Upper lobe of right lung (tissue), 1 donor: ENCODE measurements at places on chromosomes 7 and 10.
A peak's percentile ranks its signal among the peaks of the same experiment; 100 is the strongest.

DNA sequence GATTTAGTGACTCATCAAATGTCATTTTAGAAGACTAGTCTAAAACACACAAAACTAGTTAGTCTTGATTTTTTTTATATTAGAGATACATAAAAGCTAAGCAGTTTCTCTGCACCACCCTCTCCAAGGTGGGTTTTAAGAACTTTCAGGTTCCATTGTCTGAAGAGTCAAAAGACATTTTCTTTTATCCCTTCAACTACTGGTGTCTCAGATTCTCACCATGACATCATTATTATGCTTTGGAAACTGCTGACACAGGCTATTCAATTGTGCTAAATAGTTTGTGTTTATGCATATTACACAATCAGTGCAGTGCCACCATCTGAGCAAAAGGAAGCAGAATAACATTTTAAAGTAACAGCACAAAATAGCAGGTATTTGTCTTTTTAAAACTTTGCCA, 52.2 kb downstream of the IGF2BP3 start:
- no peak for DNase-seq

- DNase-seq: peak; percentile 87
These were observed 11.8 kb downstream of the GPR146 start for GRCh38 chr7:1055956-1056784.

- no peak for DNase-seq
These were observed 49.9 kb upstream of the CAMK2B start for GRCh38 chr7:44375236-44375699.

DNA sequence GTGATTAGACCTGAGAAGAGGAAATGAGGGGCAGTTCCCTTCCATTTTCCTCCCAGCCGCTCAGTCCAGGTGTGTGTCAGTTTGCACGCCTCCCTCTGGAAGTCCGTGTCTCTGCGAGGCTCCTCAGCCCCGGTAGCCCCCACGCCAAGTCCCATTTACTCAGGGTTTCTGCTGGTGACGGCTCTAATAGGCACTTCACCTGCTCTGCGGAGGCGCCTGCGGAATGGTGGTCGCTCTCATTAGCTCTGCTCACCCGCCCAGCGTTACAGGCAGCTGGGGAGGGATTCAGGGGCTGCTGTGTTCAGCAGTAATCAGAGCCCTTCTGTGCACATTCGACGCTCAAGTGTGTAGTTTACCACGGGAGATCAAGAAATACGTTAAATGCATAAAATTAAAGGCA, 179.9 kb downstream of the MGMT start:
- DNase-seq: no peak

DNA sequence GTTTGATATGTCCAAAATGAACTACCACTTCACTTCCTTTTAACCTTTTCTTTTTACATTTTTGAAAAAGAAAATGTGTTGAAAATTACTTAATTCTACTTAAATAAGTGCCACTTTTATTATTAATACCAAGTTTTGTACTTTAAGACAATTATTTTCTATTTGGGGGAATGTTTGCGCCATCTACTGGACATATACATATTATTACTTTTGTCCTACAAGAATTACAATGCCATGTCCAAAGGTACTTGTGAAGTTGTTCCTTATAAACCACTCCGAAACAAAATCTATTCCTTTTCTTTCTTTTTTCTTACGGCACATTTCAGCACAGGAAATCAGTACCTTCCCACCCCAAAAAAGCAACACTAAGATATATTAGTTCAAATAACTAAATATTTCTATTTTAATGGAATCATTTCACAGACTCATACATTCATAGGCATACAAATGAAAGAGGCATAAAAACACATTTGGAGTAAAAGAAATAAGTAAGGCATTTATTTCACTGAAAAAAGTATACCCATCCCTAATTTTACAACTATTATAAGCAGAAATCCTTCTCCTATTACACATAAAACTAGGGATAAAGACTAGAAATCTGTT, 169.9 kb downstream of the RNF133 start:
- no peak for DNase-seq

GRCh38 chr7:139004321-139005090, 23.3 kb upstream of the KIAA1549 start:
- DNase-seq: no peak

GRCh38 chr10:120161111-120161510, 268.6 kb downstream of the SEC23IP start:
- DNase-seq: no peak

- no peak for DNase-seq
These were observed 9.5 kb downstream of the HIPK2 start for GRCh38 chr7:139768249-139768824.
